ENCODE measurements at places on chromosomes 12 and 14.

- DNase-seq, result no peak
Observed at GRCh38 chr12:22457085-22457484, 87.3 kb downstream of the C2CD5 start.

GRCh38 chr14:32507029-32507984, 178.2 kb downstream of the AKAP6 start:
- no peak for DNase-seq

DNA sequence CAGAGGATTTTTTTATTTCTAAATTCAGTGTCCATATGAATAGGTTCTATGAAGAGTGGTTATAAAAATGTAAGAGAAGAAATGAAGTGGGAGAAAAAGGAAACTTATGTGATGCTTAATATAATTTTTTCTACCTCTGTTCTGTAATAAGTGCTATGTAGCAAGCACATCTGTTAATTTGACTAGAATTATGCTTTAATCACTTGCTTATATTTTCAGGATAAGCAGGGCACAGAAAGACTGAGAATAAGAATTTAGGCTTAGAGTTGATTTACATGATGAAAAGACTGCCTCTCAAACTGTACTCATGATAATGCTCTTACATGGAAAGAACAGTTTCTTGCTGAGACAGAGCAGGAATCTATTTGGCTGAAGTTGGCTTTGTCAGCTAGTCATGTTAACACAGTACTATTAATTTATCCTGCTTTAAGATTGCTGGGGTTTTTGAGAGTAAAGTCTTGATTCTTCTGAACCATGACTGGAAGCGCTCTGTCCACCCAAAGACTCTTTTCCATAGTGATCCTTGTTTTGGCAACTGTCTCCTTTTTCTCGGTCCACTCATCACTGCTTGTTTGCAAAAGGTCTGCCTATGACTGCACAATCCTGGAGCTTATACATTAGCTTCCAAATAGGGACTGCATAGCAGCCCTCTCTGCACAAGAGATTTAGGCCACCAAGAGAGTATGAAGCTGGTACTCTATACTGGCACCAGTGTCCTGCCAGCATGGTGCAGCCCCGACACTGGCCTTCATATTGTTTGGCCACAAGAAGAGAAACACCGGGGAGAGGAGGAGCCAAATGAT, 98.8 kb downstream of the AKAP6 start:
- DNase-seq, result no peak

DNA sequence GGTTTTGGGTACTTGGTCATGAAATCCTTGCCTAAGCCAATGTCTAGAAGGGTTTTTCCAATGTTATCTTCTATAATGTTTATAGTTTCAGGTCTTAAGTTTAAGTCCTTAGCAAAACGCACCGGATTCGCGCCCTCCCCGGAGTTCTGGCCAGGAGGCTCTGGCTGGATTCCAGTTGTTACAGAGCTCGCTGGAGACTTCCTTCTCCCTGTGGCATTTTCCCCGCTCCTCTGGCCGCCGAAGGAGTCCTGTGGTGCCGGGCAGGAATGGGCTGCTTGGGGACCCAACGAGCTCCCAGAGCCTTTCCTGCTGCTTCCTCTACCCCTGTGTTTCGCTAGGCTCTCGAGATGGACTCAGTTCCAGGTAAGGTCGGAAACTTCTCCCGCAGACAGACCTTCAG, 335.9 kb downstream of the AEBP2 start:
- DNase-seq, result no peak

GRCh38 chr14:103052407-103052806, 4.9 kb downstream of the CDC42BPB start:
- DNase-seq, result no peak

All from OCI-LY7 (cell line).